ENCODE measurements at places on chromosomes 2 and 18.

- DNase-seq: no peak
Observed at GRCh38 chr2:98028101-98028561, 32.4 kb upstream of the TMEM131 start.

GRCh38 chr2:174611854-174612253 lies 14.2 kb upstream of the WIPF1 start:
- DNase-seq: peak; percentile 46

GRCh38 chr2:240349133-240350005 lies 86.1 kb upstream of the GPC1 start:
- no peak for DNase-seq

GRCh38 chr2:168821992-168822391 lies 19.6 kb downstream of the NOSTRIN start:
- DNase-seq: no peak

GRCh38 chr2:74255660-74256213 lies 57.3 kb downstream of the MTHFD2 start:
- DNase-seq: no peak

Measured in naive B cell (primary cell).